CD4-positive, alpha-beta T cell treated with Interleukin-6 at 100 ng/mL for 8 hours (primary cell): ENCODE measurements at places on chromosomes 2 and 18.

- DNase-seq = no peak
Observed at GRCh38 chr2:30938196-30938595, 130.9 kb upstream of the CAPN13 start.

- no peak for DNase-seq
Observed at GRCh38 chr2:191657977-191658376, 20.0 kb upstream of the NABP1 start.

DNA sequence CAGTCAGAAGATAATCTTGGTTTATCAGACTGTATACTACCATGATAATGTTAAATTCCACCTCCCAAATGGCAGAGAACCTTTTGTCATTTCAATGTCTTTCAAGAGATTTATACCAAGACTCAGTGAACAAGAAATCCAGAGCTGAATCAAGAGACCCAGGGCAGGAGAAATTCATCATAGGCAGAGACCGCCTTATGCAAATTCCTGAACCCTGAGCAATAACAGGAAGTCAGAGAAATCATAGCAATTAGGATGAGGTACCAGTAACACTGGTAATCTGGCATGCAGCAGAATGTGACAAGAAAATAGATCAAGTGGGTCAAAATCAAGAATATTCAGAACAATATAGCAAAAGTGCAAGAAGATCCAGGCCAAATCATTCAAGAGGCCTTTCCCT, 412.4 kb upstream of the LRATD1 start:
- no peak for DNase-seq

- DNase-seq = no peak
Observed at GRCh38 chr18:73766910-73767515, 380.6 kb downstream of the FBXO15 start.

- DNase-seq = no peak
Observed at GRCh38 chr2:195677884-195678283, 20.9 kb downstream of the SLC39A10 start.

- DNase-seq = no peak
Observed at GRCh38 chr2:10407432-10407831, 40.7 kb downstream of the ODC1 start.

DNA sequence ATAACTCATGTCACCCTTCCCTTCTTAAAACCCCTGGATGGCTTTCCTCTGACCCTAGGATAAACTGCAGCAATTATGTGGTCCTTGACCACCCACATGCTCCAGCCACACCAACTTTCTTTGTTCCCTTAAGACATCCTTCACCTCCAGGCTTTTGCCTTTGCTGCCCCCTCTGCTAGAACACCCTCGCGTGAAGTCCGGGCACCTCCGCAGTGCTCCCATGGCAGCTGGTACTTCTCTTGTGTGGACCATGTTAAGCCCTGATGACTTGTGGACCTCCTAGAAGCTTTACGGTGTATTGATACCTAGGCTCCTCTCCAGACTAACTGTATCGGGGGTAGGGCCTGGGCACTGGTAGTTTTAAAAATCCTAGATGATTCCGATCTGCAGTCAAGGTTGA, 824 bp upstream of the ABHD1 start:
- DNase-seq = no peak

- no peak for DNase-seq
Observed at GRCh38 chr2:32189011-32189410, 23.3 kb downstream of the SLC30A6 start.

- no peak for DNase-seq
Observed at GRCh38 chr2:15259356-15259756, 301.8 kb downstream of the NBAS start.

GRCh38 chr2:197700960-197701359, 4.2 kb upstream of the MARS2 start:
- DNase-seq = no peak

DNA sequence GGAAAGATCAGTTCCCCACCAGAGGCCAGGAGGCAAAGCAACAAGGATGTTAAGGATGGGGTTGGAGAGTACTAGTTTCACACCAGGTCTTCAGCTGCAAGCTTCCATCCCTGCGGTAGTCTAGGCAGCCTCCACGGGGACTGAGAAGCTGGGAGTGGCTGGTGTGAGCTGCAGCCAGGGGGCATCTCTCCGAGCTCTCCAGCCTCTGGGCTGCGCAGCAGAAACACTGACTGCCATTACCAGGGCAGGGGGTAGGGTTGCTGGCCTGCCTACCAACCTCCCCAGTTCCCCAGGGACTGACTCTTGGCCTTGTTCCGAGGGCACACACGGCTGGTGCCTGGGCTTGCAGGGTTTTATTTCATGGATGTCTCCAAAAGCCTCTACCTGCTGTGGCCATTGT, 15.9 kb downstream of the GATA6 start:
- DNase-seq = no peak

GRCh38 chr2:112767693-112768330, 3.4 kb upstream of the CKAP2L start:
- DNase-seq = no peak

GRCh38 chr2:45452866-45453265, 158.2 kb downstream of the SRBD1 start:
- DNase-seq = no peak

GRCh38 chr2:1747065-1747941, 3.0 kb upstream of the PXDN start:
- DNase-seq = no peak
